ENCODE measurements at places on chromosomes 7 and 10.

DNA sequence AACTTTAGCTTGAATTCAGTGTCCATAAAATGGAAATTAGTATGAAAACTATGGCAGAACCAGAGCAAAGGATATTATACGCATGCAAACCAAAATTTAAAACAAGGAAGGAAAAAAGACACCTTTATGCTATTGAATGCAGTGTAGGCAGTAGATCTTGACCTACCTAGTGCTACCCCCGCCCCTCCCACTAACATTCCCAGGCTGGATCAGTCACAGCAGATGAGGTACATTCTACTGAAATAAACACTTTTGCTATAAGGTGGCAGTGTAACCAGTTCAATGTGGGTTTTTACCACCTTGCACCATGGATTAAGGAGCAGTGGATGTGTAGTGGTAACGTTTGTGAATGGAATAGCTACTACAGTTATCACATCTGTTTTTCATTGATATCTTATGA is 27.9 kb downstream of the SRI start:
- DNase-seq: no peak

DNA sequence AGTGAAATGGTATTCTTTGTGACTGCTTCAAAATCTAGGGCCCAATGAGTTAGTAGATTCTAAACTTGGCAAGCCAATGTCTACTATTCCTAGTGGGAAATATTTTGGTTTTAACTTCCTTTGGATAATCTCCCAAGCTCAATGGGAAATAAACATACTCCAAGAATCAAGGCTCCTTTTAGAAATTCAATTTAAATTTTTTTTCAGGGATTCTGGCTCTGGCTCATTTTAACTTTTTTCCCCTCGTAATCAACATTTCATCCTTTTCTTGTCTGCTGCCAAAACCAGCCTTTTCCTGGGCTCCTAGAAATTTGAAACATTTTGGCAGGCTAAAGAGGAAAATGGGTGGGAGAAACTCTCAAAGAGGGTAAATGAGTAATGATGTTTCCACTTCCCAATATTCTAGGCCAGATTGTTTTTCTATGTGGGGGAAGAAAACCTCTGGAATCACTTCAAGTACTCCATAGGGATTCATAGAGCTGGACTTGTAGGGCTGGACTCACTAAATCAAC is 85.6 kb upstream of the AGR3 start:
- DNase-seq: no peak

DNA sequence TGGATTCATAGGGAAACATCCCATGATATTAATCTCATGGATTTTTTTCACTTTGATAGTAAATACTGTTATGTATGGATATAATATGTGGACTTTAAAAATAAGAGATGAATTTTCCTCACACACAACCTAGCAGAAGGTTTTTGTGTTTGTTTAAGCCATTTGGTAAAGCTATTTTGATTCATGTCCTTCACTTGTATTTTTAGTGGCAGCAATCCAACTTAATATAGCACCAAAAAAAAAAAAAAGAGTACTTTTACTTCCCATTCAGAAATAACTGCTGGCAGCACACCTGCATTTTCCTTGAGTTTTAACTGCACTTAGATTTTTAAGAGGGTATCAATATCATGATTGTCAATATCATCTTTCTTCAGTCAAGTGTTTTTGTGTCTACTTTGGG is 60.0 kb downstream of the MCMBP start:
- no peak for DNase-seq

DNA sequence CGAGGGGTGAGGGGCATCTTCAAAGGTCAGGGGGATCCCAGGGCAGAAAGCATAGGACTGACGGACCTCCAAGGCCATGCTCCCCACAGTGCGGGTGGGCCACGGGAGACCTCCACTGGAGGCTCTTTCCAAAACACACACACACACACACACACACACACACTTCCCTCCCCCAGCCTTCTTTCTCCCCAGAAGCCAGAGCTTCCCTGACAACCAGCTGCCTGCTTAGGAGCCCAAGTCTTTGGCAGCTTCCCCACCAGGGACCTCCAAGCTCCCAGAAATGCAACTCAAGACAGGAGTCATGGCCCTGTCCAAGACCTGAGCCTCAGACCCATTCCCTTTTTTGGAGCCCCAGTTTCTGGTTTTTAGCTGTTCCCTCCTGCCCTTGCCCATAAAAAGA is 710 bp upstream of the C10orf105 start:
- no peak for DNase-seq

GRCh38 chr10:28317760-28318159 is 14.9 kb upstream of the MPP7 start:
- DNase-seq: no peak

GRCh38 chr7:69162931-69163670 is 435.2 kb upstream of the AUTS2 start:
- no peak for DNase-seq

DNA sequence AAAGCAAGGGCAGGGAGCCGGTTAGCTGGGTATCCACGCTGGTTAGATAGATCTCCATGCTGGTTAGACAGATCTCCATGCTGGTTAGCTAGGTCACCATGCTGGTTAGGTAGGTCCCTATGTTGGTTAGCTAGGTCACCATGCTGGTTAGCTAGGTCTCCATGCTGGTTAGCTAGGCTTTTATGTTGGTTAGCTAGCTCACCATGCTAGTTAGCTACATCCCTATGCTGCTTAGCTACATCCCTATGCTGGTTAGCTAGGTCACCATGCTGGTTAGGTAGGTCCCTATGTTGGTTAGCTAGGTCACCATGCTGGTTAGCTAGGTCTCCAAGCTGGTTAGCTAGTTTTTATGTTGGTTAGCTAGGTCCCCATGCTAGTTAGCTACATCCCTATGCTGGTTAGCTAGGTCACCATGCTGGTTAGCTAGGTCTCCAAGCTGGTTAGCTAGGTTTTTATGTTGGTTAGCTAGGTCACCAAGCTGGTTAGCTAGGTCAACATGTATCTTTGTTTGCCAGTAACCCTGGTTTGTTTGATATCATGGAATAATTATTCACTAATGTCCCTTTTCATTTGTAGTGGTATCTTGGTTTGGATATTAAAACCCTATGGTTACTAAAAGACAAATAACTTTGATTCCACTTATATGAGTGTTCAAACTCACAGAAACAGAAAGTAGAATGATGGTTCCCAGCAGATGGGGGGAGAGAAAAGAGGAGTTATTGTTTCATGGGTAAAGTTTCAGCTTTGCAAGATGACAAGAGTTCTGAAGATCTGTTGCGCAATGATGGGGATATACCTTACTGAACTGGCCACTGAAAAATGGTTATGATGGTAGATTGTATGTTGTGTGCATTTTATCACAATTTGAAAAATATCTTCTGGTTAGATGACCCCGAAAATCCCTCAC is 136.2 kb downstream of the PRPF18 start:
- no peak for DNase-seq

DNA sequence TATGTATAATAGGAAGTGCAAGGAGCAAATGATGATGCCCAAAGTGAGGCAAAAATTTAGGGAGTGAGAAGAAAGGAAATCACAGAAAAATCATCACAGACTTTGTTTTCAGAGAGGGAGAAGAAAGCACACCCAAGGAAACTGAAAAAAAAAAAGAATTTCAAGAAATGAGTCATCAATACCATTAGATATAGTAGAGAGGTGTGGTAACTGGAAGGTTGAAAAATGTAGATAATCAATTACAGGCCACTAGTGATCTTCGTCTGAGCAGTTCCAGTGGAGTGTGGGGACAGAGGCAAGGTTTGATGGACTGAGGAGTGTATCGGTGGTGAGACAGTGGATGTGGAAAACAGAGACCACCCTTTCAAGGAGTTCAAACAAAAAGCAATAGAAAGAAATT is 31.7 kb downstream of the ASB4 start:
- no peak for DNase-seq

- DNase-seq: no peak
Measured at GRCh38 chr7:99267481-99267840, 5.2 kb upstream of the MYH16 start.

GRCh38 chr10:7933262-7933661 is 115.0 kb downstream of the TAF3 start:
- DNase-seq: no peak

GRCh38 chr10:23433701-23434100 is 5.2 kb upstream of the OTUD1 start:
- DNase-seq: no peak

DNA sequence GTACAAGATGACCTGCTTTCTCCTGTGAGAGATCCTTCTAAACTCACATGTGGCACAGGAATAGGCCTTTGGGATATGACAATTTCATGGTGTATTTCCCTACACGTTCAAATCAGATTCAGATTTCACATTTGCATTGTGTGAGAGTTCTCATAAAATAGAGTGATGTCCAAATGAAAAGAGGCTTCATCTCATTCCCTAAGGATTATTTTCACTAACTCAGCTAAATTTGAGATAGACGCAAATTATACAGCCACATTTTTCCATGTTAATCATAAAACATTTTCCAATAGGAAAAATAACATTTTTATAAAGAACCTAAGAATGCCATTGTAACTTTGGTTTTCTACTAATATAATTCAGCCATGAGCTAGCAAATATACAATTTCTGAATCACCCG is 35.5 kb upstream of the PARD3 start:
- DNase-seq: no peak

- DNase-seq: no peak
Measured at GRCh38 chr10:34627331-34627730, 187.8 kb downstream of the PARD3 start.

DNA sequence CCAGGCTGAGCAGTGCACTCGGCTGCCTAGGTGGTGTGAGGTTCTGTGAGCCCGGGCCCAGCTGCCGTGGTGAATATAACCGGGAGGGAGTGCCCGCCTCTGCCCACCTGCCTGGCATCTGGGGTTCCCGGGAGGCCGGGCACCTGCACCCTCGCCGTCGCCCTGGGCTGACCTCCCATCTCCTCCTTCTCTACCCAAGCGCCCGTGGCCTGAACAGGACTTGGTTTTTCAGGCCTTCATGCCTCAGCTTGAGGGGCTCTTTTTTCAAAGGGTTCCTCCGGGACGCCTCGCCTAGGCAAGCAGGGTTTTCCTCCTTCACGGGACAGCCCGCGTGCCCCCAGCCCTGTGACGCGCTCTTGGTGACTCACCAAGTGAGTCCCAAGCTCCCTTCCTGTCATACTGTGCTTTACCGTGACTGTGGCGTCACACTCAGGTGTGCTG is 9.9 kb downstream of the INPP5A start:
- DNase-seq: no peak

GRCh38 chr7:517774-518629 is 1.6 kb downstream of the PDGFA start:
- DNase-seq: no peak

GRCh38 chr10:118277871-118278270 is 64.3 kb downstream of the FAM204A start:
- no peak for DNase-seq

DNA sequence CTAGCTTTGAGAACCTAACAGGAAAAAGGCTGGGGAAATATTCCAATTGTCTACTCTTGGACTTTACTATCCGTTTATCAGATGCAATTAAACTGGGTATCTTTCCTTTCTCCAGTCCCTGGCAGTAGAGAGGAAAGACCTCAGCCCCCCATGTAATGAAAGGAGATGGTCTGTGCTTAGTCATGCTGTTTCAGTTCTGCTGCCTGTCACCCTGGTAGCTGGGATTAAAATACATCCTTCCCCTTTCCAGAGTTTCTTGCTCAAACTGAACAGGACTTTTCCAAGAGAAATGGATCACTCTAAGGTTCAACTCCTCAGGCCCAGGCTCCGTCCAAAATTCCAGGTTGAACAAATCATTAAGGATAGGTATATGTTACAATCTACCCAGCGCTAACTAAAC is 202.9 kb downstream of the PTEN start:
- no peak for DNase-seq

DNA sequence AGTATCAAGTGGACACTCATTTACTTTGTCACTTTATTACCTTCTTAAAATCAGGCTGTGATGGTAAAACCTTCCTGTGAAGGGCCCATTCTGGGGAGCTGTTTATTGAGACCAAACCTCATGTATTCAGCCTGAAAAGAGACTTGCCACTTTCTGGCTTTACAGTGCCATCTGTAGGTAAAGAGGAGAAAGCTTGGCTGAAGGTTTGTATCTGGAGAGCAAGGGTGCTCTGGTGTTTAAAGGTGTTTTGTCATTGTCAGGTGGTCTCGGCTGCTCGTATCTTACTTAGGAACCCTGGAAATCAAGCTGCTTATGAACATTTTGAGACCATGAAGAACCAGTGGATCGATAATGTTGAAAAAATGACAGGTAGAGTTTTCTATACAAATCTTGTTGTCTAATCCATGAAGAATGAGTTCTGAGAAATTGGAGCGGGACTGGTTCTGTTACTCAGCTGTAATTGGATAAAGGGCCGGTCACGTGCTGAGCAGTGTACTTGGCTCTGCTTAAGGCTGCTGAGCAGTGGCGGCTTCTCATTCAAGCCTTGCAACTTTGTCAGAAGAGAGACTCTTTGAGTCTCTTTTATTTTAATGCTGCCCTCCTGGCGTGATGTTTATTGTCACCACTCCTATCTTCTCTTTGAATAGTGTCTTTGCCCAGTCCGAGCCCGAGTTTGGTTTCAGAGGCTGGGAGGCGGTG is 46.9 kb downstream of the AP3M1 start:
- peak; percentile 49 for DNase-seq

- DNase-seq: peak; percentile 11
Measured at GRCh38 chr10:92421550-92421949, 130.6 kb downstream of the MARCHF5 start.

GRCh38 chr7:2157473-2158279 is 75.1 kb downstream of the MAD1L1 start:
- no peak for DNase-seq

DNA sequence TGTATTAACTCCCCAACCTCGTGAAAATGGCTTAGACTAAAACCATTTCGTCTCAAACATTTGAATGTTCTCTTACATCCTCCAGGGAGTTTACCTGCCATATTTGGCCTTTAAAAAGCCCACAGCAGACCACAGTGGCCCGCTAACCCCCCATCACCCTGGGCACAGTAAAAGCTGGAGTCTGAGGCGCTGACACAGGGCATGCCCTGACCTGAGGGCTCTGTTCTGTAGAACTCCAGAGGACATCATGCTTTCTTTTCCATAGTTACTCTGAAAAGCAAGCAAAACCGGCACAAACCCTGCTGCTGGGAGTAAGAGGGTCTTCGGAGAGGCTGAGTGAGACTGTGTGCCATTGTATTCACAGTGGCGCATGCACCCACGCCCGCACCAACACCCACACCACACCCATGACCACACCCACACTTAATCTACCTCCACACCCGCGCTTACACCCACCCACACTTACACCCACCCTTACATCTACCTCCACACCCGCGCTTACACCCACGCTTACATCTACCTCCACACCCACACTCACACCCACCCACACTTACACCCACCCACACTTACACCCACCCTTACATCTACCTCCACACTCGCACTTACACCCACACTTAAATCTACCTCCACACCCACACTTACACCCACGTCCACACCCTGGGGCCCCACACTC is 32.1 kb downstream of the LRRC27 start:
- no peak for DNase-seq
